ENCODE measurements at places on chromosomes 3 and 15. TPM values are rescaled to one million over a fixed set of nuclear protein-coding genes. Genes with fewer than 3 reads are reported as not detected.

- DNase-seq, result no peak
Measured at GRCh38 chr15:60704129-60704528, 225.2 kb upstream of the ICE2 start.

DNA sequence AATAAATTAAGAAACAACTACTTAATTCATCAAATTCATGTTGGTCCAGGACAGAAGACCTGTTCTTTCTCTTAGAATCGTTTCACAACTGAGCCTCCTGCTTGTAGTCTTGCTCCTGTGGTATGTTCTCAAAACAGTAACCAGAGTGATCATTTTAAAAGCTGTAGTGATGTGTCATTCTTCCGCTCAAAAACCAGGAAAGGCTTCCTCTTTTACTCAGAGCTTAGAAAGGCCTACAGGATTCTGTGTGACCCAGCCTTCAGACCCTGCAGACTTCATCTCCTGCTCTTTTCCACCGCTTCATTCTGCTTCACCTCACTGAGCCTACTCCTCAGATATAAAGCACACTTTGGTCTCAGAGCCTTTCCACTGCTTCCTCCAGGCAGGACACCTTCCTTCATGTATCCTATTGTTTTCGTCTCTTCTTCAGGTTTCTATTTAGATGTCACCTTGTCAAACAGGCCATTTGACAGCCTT lies 22.7 kb downstream of the ST6GAL1 start:
- DNase-seq, result no peak

- no peak for DNase-seq
Measured at GRCh38 chr15:82146576-82146975, 100.8 kb upstream of the MEX3B start.

GRCh38 chr3:44885618-44886017 lies 11.2 kb downstream of the TGM4 start:
- DNase-seq, result no peak

GRCh38 chr3:141147657-141148056 lies 84.0 kb upstream of the PXYLP1 start:
- no peak for DNase-seq

ITIH4 gene
- 3,897 TPM for total RNA-seq

Measured in right lobe of liver (tissue), 6 donors.